ACHN (cell line): ENCODE measurements at places on chromosomes 2 and 18.

DNA sequence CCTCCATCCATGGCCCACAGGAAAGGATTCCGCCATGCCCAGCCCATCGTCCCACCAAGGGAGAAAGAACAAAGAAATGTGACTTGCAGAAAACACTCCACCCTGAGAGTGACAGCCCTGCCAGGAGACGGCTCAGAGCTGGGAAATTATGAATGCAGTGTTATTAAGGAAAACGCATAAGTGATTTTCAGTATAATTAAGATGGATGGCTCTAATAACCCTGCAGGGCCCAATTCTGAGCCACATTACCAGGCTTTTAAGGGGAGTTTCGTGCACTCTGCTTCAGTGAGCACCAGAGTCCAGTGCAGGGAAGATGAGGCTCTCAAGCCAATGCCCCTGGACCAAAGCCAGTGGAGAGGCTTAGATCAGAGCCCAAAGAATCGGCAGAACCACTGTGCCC is 10.6 kb upstream of the TEX51 start:
- no peak for DNase-seq

DNA sequence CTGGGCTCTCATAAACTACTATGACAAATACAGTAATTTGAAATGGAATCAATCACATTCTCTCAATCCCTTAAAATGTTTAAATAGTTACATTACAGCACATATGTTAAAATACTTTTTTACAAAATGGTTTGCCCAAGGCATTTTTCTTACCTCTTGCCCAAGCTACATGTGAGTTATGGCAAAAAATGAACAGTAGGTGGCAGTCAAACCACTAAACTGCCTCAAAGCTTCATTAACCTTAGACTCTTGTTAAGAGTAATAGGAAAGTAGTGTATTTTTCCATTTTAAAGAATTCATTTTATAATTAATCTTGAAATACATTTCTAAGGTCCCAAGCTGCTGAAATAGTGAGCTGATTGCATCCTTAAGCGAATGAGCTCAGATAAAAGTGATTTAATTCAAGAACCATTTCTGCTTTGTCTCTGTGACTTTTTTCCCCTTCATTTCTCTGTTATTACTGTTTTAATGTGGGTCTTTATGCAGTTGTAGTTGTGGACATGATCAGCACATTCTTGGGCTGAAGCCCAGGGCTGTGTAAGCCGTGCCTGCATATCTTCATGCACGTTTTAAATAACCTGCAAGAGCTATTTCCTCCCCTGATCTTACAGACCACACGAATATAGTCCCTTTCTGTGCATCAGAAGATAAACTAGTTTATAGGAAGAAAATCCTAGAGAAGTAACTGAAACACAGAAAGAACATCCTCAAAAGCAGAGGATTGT is 311.8 kb downstream of the LNPK start:
- DNase-seq = peak; percentile 71

DNA sequence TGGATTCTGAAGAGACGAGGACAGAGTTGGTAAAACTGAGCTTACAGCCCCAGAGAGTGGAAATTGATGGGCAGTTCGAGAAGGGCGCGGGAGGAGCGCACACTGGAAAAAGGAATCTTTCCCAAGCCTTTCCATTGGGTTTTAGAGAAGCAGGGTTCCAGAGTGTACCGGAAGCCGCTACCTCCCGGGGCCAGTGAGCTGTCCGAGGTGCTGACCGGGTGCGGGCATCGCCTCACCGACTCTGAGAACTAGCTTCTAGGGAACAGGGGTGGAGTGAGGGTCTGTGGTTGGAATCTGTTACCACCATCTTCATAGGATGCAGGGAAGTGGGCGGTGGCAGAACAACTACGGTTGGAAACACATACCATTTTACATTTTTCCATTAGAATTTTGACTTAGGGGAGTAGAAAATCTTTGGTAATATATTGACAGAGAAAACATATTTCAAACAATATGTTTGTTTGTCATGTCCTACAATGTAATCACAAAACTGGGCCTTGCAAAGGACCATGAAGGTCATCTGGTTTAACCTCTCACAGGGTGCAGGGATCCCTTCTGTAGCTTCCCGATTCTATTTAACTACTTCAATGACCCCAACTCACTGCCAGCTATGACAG is 724 bp downstream of the NMS start:
- peak; percentile 66 for DNase-seq

DNA sequence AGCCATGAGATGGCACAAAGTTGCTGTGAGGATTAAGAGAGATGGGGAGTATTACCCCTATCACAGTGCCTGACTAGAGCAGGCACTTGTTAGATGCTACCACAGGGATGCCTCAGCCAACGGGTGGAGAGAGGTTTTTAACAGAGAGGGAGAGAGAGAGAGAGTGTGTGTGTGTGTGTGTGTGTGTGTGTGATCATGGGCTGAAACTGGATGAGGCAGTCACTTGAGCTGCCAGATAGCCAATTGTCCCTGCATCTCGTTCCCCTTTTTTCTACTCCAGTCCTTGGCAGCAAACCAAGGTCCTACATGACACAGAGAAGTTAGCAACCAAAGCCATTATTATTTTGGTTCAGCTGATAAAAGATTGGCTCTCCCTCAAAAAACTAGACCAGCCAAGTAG is 3.0 kb downstream of the CD8A start:
- DNase-seq = no peak
